SK-N-SH (cell line): ENCODE measurements at places on chromosomes 12 and 14. TPM values are rescaled to one million over a fixed set of nuclear protein-coding genes. Genes with fewer than 3 reads are reported as not detected.

GRCh38 chr14:40806471-40806870, 800.2 kb upstream of the LRFN5 start:
- H3K36me3 ChIP-seq: no peaks in the 10 kb centered on the region
- H3K27me3 ChIP-seq: no peaks in the 10 kb centered on the region
- H3K4me1 ChIP-seq: no peaks in the 10 kb centered on the region
- H3K4me3 ChIP-seq: no peak overlapping the region

GRCh38 chr14:79578470-79578869, 632.8 kb downstream of the DIO2 start:
- H3K27me3 ChIP-seq: no peaks in the 10 kb centered on the region
- DNase-seq: no peak
- peaks cover 22% of the 10 kb centered on the region; the same call in 1 of the 2 replicates for H3K4me1 ChIP-seq

DNA sequence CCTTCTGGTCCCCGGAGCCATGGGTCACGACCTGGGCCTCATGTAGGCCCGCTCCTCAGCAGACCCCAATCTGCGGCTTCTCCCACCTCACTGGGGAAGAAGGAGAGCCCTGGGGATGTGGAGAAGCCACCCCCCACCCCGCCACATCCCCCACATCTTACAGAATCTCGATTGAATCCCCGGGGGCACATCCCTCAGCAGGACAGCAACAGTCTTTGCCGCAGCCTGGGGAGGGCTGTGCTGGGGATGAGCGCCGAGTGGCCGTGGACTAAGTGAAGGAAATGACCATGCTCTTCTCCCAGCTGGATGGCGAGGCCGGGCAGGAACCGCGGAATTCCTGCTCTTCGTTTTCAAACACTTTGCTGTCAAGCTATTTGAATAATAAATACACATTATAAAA, 169.0 kb upstream of the RTL1 start:
- H3K36me3 ChIP-seq: no peaks in the 10 kb centered on the region
- H3K4me1 ChIP-seq: peaks cover 21% of the 10 kb centered on the region
- H3K27me3 ChIP-seq: no peaks in the 10 kb centered on the region
- peak overlapping the region; percentile 39; the same call in 1 of the 2 replicates for H3K27ac ChIP-seq

- H3K27me3 ChIP-seq: no peaks in the 10 kb centered on the region
- no peak overlapping the region for H3K4me3 ChIP-seq
- no peak overlapping the region for H3K27ac ChIP-seq
- H3K36me3 ChIP-seq: no peaks in the 10 kb centered on the region
These were observed 337.9 kb downstream of the AACS start for GRCh38 chr12:125402874-125403789.

DNA sequence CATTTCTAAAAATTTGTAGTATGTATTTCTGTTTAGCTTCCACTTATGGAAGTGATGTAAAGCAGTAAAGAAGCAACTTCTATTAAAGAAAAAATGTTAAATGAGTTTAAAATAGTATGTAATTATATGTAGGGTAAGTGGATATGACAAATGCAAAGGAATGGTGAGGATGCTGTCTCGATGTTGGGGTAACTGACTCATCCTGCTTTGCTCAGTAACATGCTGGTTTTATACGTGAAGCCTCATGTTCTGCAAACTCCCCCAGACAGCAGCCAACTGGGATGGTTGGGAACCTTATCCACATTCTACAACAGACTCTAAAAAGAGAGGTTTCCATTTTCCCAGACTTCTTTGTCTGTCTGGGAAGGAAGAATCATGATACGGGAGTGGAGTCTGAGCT, 1006.4 kb upstream of the TMEM132C start:
- H3K36me3 ChIP-seq: no peaks in the 10 kb centered on the region
- DNase-seq: no peak

DNA sequence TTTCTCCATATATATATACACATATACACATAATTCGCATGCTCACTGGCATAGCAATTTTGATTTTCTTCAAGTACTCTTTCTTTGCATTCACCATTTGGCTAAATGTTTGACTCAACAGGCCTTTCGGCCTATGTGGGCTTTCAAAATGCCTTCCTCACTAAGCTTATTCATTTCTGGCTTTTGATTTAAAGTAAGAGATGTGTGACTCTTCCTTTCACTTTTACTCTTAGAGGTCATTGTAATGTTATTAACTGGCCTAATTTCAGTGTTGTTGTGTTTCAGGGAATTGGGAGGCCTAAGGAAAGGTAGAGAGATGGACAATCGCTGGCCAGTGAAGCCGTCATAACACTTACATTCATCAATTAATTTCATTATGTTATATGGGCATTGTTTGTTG, 14.5 kb upstream of the KLRD1 start:
- no peaks in the 10 kb centered on the region for H3K4me1 ChIP-seq
- no peak for DNase-seq
- H3K27ac ChIP-seq: no peak overlapping the region
- no peaks in the 10 kb centered on the region for H3K36me3 ChIP-seq

DNA sequence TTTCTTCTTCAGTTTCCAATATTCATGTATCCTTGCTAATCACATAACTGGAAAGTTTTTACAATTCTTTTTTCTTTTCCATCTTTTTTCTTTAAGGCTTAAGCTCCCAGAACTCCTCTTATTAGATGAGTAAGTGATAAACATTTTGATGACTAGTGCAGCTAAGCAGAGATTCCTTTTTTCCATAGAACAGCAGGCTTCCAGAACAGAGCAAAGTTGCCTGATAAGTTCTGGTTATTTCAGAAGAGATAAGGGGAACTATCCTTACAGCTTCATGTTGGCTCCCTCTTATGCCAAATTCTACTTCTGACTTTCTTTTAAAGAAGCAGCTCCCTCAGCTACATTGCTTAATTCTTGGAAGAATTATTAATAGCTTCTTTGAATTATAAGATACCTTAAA, 194.7 kb upstream of the FAR2 start:
- H3K27me3 ChIP-seq: no peaks in the 10 kb centered on the region
- no peak overlapping the region for H3K4me3 ChIP-seq
- H3K4me1 ChIP-seq: no peaks in the 10 kb centered on the region
- DNase-seq: no peak
- no peaks in the 10 kb centered on the region for H3K36me3 ChIP-seq

Gene ALDH1L2
- 1.9 and 3.4 TPM in 2 replicates for polyA plus RNA-seq

Gene KRT79
- not detected in 2 replicates for polyA plus RNA-seq

Gene CCDC198
- not detected in 2 replicates for polyA plus RNA-seq

Gene MYH6
- polyA plus RNA-seq: not detected in 2 replicates
